ENCODE measurements at places on chromosomes 12 and 14.
A peak's percentile ranks its signal among the peaks of the same experiment; 100 is the strongest.

- DNase-seq, result no peak
Observed at GRCh38 chr12:9736936-9737705, 4.2 kb upstream of the CLECL1 start.

GRCh38 chr12:57765698-57766463 lies 997 bp downstream of the CYP27B1 start:
- DNase-seq, result no peak

DNA sequence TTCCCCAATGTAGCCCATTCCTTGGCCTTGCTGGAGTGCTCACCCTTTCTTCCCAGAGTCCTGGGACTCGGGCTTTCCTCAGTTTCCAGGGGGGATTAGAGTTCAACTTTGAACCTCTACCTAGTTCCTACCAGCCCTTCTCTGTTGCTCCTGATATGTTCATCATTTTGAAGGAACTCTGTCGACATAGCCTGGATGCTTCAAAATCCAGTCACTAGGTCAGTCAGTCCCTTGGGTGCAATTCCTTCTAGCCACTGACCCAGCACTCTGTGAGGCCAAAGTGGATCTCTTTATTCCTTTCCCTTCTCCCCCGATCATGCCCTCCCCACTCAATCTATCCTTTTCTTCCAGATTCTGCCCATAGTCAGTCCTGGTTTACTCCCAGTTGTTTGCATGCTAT lies 72.3 kb upstream of the TMCC3 start:
- no peak for DNase-seq

GRCh38 chr14:99819514-99819913 lies 26.3 kb downstream of the EML1 start:
- DNase-seq, result no peak

DNA sequence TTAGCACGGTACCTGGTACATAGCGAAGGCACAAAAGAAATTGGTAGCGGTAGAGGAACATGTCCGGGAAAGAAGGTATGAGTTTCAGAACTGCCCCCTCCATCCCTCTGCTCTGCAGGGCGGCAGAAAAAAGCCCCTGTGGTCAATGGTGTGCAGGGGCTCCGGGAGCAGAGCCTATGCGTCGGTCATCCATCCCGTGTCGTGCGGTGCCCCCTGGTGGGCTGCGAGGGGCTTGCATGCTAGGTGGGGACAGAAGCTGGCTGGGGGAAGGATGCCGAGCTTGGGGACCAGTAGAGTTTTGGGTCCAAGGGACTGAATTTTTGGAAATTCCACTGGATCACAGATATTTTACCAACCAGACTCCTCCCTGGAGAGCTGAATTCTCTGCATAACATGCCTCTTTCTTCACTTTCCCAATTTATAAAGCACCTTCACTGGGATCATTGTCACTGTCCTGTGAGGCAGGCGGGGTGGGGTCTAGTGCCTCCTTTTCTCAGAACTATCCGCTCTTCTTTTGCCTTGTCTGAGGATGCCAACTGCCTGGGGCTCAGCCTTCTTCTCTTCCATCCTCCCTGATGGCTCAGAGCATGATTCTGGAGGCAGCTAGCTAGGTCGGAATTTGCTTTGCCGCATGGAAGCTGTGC lies 148.7 kb downstream of the SMOC1 start:
- peak; percentile 49 for DNase-seq

GRCh38 chr14:60328583-60328982 lies 79.6 kb downstream of the PPM1A start:
- DNase-seq, result no peak

DNA sequence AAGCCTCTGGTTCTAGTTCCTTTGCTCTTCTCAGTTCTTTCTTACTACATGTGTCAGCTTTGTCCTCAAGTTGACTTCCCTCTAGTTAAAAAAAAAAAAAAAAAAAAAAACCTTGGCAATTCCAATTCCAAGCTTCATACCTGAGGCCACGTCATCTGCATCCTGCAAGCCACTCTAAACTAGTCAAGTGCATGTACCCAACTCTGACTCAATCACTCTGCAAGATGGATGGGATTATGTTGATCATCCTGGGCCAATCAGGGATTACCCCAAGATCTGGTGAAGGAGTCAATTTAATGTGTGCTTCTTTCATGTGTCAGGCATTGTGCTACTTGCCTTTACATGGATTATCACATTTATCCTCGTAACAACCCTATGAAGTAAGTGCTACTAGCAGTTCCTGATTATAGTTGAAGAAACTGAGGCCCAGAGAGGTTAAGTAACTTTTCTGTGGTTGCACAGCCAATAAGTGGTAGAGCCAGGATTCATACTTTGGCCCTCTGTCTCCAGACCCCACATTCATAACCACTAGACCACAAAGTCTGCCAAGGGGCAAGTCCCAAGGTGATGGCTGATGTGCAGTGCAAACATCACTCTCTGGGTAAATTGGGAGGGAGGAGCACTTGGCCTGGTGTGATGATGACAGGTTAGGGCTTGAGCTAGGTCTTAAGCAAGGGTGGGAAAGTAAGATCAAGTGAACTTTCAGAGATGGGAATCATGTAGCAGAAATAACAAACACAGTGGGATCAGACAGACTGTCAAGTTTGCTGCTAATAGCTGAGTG lies 17.3 kb upstream of the CCND2 start:
- no peak for DNase-seq

DNA sequence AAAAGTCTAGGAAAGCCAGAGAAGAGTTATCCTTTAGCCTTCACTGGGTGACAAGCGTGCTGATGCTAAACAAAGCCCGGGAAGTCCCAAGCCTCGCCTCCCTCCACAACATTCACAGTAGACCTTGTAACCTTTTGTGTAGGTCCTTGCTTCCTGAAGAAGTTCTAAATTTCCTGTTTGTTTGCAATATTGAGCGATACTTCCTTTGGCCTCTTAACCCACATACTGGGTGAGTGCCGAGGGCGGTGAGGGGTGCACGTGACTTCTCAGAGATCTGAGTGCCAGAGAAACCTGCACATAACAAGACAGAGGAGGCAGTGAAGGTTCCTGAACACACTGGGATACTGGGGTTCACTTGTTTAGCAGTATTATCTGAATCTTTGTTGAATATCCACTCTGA lies 134.3 kb downstream of the PLXNC1 start:
- DNase-seq, result no peak

DNA sequence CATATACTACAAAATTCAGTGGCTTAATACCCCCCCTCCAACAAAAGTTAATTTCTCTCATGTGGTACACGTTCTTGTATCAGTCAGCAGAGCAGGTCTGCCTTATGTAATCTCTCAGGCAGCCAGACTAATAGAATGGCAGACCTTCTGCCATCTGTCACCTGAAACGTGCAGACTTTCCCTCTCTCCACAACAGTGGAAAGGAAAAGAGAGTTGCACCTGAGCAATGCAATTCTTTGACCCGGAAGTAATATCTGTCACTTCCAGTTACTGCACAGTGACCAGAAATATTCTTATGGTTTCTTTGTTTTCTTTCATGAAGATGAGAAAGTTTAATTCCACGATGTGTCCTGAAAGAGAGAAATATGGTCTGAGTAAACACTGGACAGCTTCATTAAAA lies 14.4 kb downstream of the KERA start:
- DNase-seq, result no peak

DNA sequence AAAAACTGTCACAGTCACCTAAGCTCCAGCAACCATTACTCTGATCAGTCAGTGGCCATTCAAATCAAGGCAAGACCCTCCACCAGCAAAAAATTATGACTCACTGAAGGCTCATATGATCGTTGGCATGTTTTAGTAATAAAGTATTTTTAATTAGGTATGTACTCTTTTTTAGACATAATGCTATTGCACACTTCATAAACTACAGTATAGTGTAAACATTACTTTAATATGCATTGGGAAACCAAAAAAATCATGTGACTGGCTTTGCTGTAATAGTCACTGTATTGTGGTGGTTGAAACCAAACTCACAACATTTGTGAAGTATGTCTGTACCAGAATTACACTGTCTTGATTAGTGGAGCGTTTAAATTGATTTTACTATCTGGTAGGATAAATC lies 134.5 kb upstream of the GARIN6 start:
- no peak for DNase-seq

DNA sequence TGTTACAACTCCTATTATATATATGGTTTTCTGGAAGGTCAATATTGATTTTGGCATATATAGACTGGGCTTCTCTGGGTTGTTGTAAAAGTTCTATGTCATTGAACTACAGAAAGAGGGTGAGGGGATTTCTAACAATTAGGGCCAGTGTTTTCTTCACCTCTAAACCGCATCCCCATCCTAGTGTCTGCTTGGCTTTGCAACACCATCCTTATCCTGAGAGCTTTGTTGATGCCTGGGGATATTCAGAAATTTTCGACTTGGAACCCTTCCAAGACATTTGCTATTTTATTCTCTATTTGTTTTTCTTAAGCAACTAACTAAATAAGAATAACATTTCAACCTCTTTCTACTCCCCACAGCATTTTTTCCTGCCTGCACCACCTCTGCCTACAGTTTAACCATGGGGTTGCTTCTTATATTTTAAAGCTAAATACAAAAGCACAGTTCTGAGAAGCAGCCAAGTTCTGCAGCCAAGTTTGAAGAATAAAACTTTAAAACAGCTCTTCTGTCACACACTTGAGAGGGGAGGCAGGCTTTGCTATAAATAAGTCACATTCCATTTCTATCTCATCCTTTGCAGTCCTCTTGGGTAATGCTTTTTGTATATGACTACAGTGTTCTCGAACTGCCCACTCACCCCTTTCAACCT lies 53.4 kb downstream of the RGS6 start:
- DNase-seq, result peak; percentile 50

DNA sequence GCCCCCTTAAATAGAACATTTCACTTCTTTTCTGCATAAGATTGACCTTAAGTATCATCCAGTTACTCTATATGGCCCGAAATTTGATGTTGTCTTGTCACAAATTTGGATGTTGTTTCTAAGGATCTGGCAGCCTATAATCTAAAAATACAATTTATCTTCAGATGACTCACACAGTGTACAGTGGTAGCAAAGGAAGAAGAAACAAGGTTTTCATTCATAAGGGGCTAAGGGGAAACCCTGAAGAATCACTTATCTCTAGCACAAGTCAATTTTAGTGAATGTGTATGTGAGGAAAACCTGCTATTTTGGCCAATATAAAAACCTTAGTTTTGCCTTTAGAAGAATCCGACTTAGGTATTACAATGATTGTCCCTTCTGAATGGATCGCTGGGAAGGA lies 606.3 kb upstream of the LRFN5 start:
- no peak for DNase-seq

DNA sequence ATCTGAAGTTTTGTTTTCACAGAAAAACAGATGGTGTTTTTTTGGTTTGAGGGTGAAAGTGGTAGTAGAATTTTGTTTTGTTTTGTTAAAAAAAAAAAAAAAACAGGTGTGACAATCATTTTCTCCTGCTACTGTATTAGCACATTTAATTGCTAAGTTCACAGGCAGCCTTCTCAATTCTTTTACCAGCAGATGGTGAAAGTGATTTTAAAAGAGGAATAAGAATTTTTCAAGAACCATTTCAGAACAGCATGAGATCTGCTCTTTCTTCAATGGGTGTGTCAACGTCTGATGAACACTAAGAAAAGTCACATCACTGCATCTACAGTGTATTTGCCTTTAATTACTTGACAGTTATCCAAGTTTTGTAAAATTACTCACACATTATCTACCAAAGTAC lies 303.7 kb upstream of the USP15 start:
- DNase-seq, result no peak

DNA sequence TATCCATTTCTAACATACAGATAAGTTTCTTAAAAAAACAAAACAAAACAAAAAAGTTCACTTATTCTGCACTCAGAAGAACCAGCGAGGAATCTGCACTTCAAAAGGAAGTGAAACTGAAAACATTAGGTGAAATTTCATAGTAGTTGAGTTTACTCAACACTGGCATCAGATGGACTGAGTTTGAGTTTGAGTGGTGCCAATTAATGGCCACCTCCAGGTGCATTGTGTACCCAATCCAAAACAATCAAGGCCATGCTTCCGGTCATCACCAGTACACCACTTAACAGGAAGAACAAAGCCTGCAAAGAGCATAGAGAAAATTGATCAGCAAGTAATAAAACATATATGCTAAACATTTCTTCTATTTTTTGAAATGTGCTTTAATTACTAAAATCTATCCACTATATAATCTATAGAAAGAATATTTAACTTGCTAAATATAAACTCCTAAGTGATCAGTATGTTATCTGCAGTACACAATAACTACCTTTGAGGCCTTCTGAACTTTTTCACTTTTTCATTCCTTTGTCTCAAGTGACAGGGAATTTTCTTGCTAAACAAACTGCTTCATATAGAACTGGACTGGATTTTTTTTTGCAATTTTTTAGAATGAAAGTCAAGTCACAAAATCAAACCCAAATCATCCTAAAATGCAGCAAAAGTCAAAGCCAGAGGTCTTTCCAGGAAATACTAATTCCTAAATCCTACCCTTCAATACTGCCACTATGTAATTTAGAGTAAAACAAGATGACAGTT lies 11.5 kb downstream of the SLC38A2 start:
- DNase-seq, result no peak

GRCh38 chr14:42141328-42141727 lies 534.7 kb downstream of the LRFN5 start:
- no peak for DNase-seq

GRCh38 chr14:30906752-30907658 lies 32.6 kb downstream of the COCH start:
- peak; percentile 26 for DNase-seq

- no peak for DNase-seq
Observed at GRCh38 chr14:81980601-81981306, 447.1 kb upstream of the SEL1L start.

GRCh38 chr12:116520801-116521471 lies 38.2 kb upstream of the MAP1LC3B2 start:
- peak; percentile 90 for DNase-seq

- DNase-seq, result peak; percentile 17
Observed at GRCh38 chr12:107126796-107127481, 33.6 kb upstream of the CRY1 start.

GRCh38 chr14:99035268-99035667 lies 236.7 kb downstream of the BCL11B start:
- DNase-seq, result peak; percentile 71

DNA sequence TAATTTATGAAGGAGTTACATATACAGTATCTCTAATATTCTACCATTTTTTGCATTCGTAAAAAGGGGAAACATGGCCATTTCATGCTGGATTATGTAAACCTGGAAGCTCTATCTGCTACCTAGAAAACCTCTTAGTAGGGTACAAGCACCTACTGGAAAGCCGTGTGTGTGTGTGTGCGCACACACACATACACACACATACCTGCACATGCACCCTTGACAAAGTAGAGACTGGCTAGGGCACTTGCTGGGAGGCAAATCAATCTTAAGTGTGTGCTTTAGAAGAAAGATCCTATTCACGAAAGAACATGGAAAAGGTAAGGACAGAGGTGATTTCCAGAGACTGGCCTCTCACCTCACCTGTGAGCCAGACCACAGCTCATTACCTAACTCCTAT lies 190.8 kb downstream of the SLC5A8 start:
- no peak for DNase-seq

Measured in EH (cell line).